ENCODE measurements at places on chromosomes 3 and 15.
A peak's percentile ranks its signal among the peaks of the same experiment; 100 is the strongest.

GRCh38 chr3:147945968-147946519 lies 536.9 kb downstream of the ZIC1 start:
- DNase-seq, result peak; percentile 97

DNA sequence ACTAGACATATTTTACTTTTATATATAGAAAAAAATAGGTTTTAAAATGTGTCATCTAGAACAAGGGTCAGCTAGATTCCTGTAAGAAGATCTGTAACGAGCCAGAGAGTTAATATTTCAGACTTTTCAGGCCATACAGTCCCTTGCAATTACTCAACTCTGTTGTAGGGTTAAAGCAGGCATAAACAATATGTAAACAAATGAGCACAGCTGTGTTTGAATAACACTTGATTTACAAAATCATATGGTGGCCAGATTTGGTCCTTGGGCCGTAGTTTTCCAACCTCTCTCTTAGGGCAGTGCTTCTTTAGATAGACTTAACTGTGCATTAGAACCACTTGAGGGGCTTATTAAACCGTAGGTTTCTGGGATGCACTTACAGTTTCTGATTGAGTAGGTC lies 19.6 kb downstream of the LRRC57 start:
- DNase-seq, result no peak

- DNase-seq, result no peak
These were observed 60.2 kb upstream of the LCTL start for GRCh38 chr15:66625974-66626373.

- DNase-seq, result no peak
These were observed 12.9 kb upstream of the PAQR5 start for GRCh38 chr15:69285834-69286233.

- no peak for DNase-seq
These were observed 32.3 kb downstream of the SLCO3A1 start for GRCh38 chr15:91885714-91886270.

DNA sequence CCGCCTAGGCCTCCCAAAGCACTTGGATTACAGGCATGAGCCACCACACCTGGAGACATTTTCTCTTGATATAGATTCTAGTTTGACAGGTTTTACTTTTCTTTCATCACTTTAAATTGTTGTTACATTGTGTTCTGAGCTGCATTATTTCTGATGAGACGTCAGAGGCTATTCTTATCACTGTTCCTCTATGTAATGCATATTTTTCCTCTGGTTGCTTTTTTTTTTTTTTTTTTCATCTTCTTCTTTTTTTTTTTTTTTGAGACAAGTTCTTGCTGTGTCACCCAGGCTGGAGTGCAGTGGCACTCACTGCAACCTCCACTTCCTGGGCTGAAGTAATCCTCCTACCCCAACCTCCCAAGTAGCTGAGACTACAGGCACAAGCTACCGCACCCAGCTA lies 41.2 kb downstream of the TRA2B start:
- no peak for DNase-seq

DNA sequence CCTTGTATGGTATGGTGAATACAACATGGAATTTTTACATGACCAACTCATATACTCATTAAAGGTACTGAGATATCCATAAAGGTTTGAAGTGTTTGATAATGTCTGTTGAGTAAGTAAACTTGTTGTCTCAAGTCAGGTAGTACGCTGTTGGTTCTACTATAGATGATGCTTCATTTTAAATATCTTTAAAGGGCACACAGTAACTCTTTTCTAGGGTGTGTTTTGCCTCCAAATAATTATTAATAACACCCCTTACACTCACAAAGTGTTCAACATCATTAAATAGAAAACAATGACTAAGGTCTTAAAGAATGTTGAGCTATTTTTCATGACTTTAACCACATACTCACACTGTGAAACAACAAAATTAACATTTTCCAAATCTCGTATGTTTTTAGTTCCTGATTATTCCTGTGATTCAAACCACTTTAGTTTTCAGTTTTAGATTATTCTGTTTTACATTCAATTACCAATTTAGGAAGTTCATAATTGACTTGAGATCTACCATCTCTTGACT lies 220.0 kb upstream of the NANOGP8 start:
- peak; percentile 29 for DNase-seq

GRCh38 chr15:66955871-66956585 lies 109.4 kb upstream of the SMAD3 start:
- DNase-seq, result peak; percentile 60

DNA sequence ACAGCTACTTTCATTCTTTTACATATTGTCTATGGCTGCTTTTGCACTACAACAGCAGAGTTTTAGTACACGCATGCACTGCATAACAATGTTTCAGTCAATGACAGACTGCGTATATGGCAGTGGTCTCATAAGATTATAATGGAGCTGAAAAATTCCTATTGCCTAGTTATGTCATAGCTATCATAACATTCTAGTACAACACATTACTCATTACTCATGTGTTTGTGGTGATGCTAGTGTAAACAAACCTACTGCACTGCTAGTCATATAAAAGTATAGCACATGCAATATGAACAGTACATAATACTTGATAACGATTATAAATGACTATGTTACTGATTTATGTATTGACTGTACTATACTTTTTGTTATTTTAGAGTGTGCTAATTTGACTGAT lies 47.9 kb downstream of the QTRT2 start:
- DNase-seq, result peak; percentile 9

GRCh38 chr3:113132571-113132996 lies 78.8 kb upstream of the BOC start:
- peak; percentile 72 for DNase-seq

DNA sequence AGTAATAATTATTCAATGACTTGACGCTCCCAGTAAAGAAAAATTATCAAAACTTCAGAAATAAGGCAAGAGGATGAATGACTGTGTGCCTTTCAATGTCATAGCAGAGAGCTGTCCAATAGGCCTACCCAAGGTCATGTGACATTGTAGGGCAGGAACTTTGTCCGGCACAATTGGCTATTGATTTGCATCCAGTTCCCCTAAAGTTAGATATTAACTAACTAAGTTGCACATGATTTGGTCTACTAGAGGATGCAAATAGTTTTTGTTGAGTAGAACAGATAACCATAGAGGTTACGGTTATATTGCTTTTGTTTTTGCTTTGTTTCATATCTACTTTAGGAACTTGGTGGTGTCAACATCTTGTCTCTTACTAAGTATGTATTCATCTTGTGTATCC lies 127.9 kb upstream of the PFN2 start:
- DNase-seq, result no peak

GRCh38 chr3:69420781-69421520 lies 35.1 kb upstream of the FRMD4B start:
- DNase-seq, result no peak

DNA sequence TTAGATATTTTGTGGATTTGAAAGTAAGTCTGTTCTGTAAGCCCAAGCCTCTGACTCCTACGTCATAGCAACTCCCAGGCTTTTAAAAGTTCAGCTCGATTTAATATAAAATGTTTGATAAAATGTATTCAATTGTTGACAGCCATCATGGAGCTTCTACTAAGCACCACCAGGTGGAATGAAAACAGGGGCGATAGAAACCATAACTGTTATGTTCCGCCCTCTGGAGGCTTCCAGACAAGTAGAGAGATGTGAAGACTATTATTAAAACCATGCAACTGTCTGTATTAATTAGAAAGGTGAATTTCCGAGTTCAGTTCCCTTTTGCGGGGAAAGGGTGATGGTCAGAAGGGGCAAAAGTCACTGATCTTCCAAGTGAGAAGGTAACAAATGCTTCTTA lies 292.2 kb downstream of the NR2F2 start:
- DNase-seq, result no peak

- no peak for DNase-seq
These were observed 4.0 kb downstream of the PDHB start for GRCh38 chr3:58429657-58430056.

DNA sequence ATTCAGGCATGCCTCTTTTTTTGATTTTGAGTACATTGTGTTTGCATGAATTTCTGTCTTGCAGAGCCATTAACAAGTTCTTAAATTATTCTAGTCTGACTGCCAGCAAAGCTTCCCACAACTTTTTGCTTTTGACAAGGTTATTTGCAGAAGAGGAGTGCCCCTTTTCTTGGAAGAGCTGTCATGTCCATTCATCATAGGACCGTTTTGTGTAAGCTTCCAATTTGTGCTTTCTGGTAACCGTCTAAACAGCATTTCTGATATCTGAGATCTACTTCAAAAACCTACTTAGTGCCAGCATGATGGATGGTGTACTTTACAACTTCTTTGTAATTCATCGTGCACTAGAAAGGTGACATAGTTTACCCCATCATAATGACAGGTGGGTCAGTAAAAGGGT lies 379.7 kb downstream of the NAALADL2 start:
- DNase-seq, result no peak

DNA sequence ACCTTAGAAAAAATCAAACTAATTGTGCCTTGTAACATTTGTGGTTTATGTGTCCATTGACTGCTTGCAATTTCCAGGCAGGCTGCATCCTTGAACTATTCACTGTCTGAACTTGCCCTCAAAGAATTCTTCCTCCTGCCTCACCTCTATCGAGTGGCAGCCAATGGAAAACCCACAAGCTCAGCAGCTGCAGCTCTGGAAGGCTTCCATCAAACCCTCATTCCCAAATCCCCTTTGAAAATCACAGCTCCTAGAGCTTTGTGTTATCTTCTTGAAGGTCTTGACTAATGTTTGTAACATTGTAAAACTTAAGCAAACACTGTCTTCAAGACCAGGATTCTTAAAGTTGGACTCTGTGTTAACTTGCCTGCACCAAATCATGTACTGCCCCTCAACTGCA lies 81.1 kb downstream of the FILIP1L start:
- peak; percentile 81 for DNase-seq

GRCh38 chr3:156762631-156763185 lies 63.4 kb upstream of the LEKR1 start:
- DNase-seq, result peak; percentile 94

- no peak for DNase-seq
These were observed 151.9 kb downstream of the ADAMTS17 start for GRCh38 chr15:100189849-100190248.

DNA sequence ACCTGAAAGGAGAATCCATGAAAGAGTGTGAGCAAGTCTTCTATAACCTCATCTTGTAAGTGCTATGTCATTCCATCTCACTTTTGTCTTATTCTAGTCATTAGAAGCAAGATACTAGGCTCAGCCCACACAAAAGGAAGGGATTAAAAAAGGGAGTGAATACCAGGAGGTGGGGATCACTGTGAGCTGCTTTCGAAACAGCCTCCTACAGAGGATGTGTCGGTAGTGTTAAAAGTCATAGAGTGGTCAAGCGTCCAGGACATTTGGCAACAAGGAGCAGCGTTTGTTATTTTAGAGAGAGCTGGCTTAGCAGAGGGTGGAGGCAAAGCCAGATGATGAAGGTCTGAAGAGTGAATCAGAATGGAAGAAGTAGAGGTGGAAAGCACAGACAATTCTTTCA lies 11.7 kb upstream of the ZNF148 start:
- peak; percentile 4 for DNase-seq

DNA sequence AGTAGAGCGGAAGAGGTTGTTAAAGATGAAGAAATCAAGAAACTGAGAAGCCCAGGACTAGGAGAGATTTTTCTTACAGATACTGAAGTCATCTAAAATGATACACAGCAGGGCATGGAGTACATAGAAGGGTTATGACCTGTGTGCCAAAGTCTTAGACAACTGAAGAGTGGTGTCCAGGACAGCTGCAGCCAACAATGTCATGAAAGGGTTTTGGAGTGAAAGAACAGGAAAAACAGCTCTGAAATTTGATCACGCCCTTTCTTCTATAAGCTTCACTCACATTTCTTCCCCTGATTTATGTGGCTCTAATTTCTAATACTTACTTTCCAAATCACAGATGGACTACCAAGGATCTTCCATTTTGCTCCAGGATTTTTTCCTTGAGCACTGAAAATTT lies 3.0 kb downstream of the CFAP20DC start:
- no peak for DNase-seq

DNA sequence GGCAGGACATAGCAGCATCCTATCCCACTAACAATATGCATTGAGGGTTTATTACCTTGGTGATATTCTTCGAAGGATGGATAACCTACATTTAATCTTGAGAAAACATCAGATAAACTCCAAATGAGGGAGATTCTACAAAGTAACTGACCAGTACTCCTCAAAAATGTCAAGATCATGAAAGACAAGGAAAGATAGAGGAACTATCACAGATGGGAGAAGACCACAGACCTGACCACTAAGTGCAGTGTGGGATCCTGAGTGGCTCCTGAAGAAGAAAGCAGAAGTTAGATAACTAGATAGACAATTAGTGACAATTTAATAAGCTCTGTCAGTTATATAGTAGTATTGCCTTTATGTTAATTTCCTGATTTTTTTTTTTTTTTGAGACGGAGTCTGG lies 17.7 kb upstream of the CGNL1 start:
- DNase-seq, result no peak

GRCh38 chr3:170558427-170558826 lies 27.4 kb downstream of the SLC7A14 start:
- DNase-seq, result no peak

DNA sequence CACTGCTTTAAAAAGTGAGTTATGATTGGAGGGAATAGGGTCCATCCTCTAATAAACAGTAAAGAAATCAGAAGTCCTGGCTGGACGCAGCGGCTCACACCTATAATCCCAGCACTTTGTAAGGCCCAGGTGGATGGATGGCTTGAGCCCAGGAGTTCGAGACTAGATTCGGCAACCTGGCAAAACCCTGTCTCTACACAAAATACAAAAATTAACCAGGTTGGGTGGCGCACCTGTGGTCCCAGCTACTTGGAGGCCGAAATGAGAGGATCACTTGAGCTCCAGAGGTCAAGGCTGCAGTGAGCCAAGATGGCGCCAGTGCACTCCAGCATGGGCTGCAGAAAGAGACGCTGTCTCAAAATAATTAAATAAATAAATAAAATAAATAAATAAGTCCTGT lies 171.2 kb downstream of the POTEB3 start:
- DNase-seq, result no peak

DNA sequence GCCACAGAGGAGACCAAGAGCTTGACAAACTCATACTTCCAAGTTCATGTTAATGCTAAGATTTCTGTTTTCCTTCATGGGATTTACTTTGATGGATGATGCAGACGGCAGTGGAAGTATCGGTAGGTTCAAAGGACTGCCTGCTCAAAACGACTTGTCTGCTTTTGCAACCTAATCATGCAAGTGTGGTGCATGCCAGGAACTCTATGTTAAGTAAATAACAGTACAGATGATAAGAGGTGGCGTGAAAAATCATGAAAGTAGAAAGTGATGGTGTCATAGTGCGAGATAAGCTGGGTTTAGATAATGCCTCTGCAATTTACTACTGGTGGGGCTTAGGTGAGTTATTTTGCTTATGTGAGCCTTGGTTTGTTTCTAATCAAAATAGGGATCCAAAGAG lies 14.7 kb upstream of the LMCD1 start:
- no peak for DNase-seq

- no peak for DNase-seq
These were observed 277.1 kb downstream of the XXYLT1 start for GRCh38 chr3:194993896-194994295.

DNA sequence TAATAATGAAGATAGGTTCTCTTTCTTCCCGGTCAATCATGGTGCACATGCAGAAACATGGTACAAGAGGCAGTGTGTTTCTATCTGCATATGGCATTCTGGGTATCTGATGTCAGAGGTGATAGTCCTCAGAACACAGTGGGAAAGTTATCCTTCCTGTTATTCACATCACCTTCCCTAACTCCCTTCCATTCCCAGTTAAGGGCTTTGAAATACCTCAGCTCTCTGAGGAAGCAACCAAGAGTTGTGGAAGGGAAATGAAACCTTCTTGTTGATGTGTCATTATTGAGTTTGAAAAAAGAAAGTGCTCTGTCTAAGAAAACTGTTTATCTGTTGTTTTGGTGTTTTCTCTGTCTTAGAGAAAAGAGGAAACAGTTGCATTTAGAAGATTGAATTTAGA lies 21.9 kb upstream of the P2RY13 start:
- no peak for DNase-seq

- peak; percentile 95 for DNase-seq
These were observed 52.2 kb downstream of the TP53BP1 start for GRCh38 chr15:43440721-43441281.

Measured in fibroblast of skin of right quadriceps (primary cell).